Thyroid gland (tissue), 4 donors: ENCODE measurements at places on chromosomes 7 and 10. TPM values are rescaled to one million over a fixed set of nuclear protein-coding genes. Genes with fewer than 3 reads are reported as not detected.

The WDR86 gene
- total RNA-seq = 133 TPM

- no peaks in the 10 kb centered on the region for H3K4me1 ChIP-seq
- H3K27ac ChIP-seq = no peak overlapping the region
- no peak for DNase-seq
- H3K27me3 ChIP-seq = no peaks in the 10 kb centered on the region
Measured at GRCh38 chr7:120718361-120718760, 139.6 kb downstream of the TSPAN12 start.

The PRSS1 gene
- total RNA-seq = not detected

GRCh38 chr7:479115-479947 lies 40.3 kb downstream of the PDGFA start:
- H3K36me3 ChIP-seq = no peaks in the 10 kb centered on the region
- no peaks in the 10 kb centered on the region for H3K4me1 ChIP-seq
- DNase-seq = no peak
- H3K27ac ChIP-seq = no peak overlapping the region
- H3K4me3 ChIP-seq = no peak overlapping the region

DNA sequence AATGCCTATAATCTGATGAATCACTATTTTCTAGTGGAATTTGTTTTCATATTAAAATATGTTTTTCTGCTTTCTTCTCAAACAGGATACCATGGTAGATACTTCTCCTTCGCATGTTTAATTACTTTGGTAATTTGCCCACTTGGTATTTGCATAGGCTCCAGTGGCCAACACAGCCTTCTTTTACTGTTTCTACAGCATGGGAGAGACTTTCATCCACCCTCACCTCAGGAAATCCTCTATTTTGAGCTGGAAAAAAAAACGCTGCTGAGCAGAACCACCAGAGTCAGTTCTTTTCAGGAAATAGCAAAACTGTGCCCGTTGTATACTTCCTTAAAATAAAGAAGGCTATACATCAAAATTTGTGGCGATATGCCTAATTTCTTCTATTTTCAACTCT lies 213.3 kb downstream of the MDFIC start:
- H3K27me3 ChIP-seq = no peaks in the 10 kb centered on the region
- H3K4me3 ChIP-seq = no peak overlapping the region
- H3K36me3 ChIP-seq = no peaks in the 10 kb centered on the region
- H3K4me1 ChIP-seq = peaks cover 8% of the 10 kb centered on the region

DNA sequence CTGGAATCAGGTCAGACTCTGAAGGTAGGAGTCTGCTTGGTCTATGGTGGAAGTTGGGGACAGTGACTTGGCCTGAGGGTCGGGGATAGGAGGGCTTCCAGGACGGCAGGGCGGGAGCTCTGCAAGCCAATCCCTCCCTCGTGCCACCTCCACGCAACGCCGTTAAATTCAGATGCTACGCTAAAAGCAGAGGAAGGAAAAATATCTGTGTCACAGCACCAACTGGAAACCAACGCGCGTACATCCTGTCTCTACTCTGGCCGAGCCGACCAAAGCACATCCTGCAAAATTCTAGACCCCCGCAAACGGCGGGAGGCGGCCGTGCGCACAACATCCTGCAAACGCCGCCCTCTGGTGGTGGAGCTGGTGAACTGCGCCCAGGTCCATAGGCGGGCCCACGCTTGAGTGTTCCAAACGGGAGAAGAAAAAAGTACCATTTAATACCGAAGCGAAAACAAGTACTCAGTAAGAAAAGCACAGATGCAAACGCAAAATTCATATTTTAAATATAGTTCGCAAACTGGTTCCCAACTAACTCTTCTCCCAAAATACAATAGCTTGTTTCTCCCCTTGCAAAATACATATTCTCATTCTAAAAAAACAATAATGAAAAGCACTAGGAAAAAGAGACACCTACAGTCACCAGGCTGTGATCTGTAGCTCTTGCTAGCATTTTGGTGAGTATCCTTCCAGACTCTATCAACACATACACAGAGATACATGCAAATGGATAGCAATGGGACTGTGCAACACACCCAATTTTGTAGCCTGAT lies 45.7 kb upstream of the HSPA12A start:
- H3K27ac ChIP-seq = no peak overlapping the region
- peaks cover 7% of the 10 kb centered on the region for H3K4me1 ChIP-seq
- H3K27me3 ChIP-seq = no peaks in the 10 kb centered on the region
- H3K4me3 ChIP-seq = no peak overlapping the region

GRCh38 chr10:72794260-72794659 lies 99.3 kb upstream of the OIT3 start:
- H3K4me1 ChIP-seq = no peaks in the 10 kb centered on the region
- H3K4me3 ChIP-seq = no peak overlapping the region
- H3K27me3 ChIP-seq = no peaks in the 10 kb centered on the region
- no peak overlapping the region for H3K27ac ChIP-seq
- no peak for DNase-seq

DNA sequence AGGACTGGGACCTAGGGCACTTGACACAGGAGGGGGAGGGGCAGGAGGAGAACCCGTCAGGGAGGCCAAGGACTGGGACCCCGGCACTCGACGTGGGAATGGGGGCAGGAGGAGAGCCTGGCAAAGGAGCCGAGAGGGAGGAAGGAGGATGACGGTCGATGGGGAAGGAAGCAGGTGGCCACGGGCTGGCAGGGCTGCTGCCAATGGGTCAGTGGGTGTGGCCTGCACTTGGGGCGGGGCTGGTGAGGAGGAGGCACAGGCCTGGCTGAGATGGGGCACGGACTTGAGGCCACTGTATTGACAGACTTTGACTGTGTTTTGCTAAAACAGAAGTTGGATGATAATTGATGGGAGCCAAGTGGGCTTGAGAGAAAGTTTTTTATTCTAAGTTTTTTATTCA lies 68.9 kb downstream of the RBM33 start:
- no peaks in the 10 kb centered on the region for H3K27me3 ChIP-seq
- H3K27ac ChIP-seq = no peak overlapping the region
- peaks cover 13% of the 10 kb centered on the region for H3K36me3 ChIP-seq
- no peaks in the 10 kb centered on the region for H3K4me1 ChIP-seq
- H3K4me3 ChIP-seq = no peak overlapping the region

DNA sequence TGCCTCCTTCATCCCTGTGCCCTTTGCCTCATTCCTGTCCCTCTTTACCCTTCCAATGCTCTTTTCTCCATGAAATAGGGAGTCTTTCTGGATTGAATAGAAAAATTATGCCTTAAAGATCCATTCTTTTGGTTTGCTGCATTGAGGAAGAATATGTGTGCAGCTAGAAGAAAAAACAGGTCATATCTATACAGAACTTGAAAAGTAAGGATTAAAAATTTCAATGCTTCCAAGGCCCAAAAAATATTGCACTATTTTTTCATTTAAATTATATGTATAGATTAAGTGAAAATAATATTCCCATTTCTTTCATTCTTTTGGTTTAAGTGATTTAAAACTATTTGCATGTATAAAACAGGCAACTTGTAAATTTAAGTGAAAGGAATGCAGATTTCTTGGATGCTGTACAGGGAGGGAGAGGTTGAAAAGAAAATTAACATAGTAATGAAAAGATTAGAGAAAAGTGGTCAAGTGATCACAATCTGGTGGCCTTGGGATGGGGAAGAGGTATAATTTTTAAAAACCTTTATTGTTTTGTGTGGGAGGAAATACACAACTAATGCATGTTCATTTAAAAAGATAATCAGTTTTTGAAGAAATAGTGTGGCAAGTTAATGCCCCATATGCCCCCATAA lies 18.5 kb upstream of the EVX1 start:
- H3K4me3 ChIP-seq = no peak overlapping the region
- no peak overlapping the region for H3K27ac ChIP-seq
- H3K36me3 ChIP-seq = no peaks in the 10 kb centered on the region
- H3K4me1 ChIP-seq = no peaks in the 10 kb centered on the region
- H3K27me3 ChIP-seq = peaks cover 52% of the 10 kb centered on the region

DNA sequence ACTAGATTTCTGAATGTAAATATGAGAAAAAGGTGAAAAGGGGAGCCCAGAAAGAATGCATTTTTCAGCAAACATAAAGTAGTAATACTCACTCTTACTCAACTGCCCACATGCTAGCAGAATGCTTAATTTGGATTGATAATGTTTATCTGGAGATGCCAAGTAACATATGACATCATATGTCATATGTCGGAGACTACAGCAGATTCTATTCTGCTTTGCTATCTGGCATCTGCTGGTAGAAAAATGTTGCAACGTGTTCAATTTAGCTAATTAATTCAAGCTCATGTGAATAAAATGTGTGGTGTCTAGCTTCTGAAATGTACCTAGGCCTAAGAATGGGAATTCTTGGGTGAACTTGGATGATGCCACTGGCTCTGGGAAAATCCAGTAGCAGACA lies 4.5 kb downstream of the BBIP1 start:
- DNase-seq = no peak
- H3K27me3 ChIP-seq = no peaks in the 10 kb centered on the region

DNA sequence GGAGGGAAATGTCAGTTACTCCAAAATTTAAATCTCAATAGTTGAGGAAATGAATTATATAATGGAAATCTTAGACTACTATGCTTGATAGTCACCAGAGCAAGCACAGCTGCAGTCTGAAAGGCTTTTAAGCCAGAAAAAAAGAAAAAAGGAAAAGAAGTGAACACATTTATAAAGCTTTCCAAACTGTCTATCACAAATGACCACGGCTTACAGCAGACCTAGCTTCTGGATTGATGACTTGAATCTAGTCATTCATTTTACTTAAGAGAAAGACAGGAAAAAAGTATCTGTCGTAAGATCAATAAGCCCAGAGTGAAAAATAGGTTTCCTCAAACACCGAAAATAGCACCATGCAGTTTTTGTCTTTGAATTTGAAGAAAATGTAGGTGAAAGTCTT lies 67.9 kb upstream of the OGDHL start:
- H3K4me1 ChIP-seq = no peaks in the 10 kb centered on the region
- H3K4me3 ChIP-seq = no peak overlapping the region
- DNase-seq = no peak
- no peak overlapping the region for H3K27ac ChIP-seq
- H3K36me3 ChIP-seq = peaks cover 5% of the 10 kb centered on the region

DNA sequence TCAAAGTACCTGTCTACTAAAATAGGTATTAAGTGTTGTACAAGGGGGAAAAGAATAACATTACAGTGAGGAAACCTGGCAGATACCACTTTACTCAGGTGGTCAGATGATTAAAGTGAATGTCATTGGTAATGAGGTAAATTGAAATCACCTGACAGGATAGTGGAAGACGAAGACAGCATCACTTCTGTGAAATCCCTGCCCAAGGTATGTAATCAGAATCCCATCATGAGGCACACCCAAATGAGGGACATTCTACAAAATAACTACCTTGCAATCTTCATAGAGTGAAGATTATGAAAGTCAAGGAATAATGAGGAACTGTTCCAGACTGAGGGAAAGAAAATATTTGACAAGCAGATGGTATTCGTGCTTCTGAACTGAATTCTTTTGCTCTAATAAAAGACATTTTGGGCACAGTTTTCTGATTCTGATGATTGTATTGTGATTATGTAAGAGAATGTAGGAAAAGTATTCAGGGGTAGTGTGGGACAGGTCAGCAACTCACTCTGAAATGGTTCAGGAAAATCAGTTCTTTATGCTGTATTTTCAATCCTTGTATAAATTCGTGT lies 33.3 kb upstream of the ARMS2 start:
- no peak overlapping the region for H3K4me3 ChIP-seq
- H3K27ac ChIP-seq = no peak overlapping the region
- no peaks in the 10 kb centered on the region for H3K36me3 ChIP-seq
- H3K27me3 ChIP-seq = no peaks in the 10 kb centered on the region

DNA sequence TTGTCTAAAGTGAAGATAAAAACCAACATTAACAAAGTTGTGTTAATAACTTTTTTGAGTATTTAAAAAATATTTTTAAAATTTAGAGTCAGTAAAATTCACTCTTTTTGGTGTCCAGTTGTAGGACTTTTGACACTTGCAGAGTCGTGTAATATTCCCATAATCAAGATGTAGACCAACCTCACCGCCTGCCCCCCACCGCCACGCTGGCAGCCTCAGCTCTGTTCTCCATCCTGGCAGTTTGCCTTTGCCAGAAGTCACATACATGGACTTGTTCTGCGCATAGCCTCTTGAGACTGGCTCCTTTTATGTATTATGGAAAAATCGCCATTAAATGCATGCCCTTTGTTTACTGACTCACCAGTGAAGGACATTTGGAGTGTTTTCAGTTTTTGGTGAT lies 27.3 kb upstream of the SYCE1 start:
- DNase-seq = no peak
- no peak overlapping the region for H3K4me3 ChIP-seq

- H3K27me3 ChIP-seq = no peaks in the 10 kb centered on the region
- H3K27ac ChIP-seq = peak overlapping the region; percentile 88
- DNase-seq = no peak
- H3K36me3 ChIP-seq = no peaks in the 10 kb centered on the region
- peak overlapping the region; percentile 63 for H3K4me3 ChIP-seq
Measured at GRCh38 chr7:116211913-116212596, 1.7 kb downstream of the TES start.

DNA sequence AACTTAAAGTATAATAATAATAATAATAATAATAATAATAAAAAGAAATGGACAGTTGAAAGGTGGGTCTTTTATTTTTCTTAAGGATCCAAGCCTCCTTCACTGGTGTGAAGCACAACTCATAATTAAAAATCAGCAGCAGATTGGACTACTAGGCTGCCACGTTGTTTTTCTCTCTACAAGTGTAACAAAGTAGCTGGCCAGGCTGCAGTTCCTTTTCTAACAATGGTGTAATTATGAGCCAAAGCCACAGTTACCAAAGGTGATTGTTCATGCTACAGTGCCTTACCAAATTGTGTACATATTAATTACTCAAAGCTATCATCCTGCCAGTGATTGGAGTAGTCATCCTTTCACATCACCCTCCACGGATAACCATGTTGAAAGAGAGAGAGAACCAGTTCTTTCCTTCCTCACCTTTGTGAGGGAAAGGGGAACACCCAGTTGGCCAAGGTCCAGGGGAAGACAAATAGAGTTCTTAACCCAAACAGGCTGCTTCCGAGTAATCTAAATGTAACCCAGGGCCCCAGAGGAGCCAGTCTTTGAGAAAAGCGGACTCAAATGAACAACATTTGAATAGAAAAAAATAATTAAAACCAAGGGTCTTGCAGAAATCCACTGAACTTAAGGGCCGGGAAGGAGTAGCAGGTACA lies 86.3 kb upstream of the NPS start:
- no peak overlapping the region for H3K4me3 ChIP-seq
- H3K27me3 ChIP-seq = no peaks in the 10 kb centered on the region
- H3K36me3 ChIP-seq = no peaks in the 10 kb centered on the region
- no peak overlapping the region for H3K27ac ChIP-seq
- H3K4me1 ChIP-seq = no peaks in the 10 kb centered on the region

GRCh38 chr10:3199488-3199887 lies 26.9 kb upstream of the PITRM1 start:
- DNase-seq = no peak
- H3K27me3 ChIP-seq = no peaks in the 10 kb centered on the region
- no peaks in the 10 kb centered on the region for H3K36me3 ChIP-seq
- H3K27ac ChIP-seq = no peak overlapping the region
